ENCODE measurements at places on chromosomes 7 and 10.

GRCh38 chr10:50928190-50928552, 42.7 kb upstream of the A1CF start:
- DNase-seq = no peak

DNA sequence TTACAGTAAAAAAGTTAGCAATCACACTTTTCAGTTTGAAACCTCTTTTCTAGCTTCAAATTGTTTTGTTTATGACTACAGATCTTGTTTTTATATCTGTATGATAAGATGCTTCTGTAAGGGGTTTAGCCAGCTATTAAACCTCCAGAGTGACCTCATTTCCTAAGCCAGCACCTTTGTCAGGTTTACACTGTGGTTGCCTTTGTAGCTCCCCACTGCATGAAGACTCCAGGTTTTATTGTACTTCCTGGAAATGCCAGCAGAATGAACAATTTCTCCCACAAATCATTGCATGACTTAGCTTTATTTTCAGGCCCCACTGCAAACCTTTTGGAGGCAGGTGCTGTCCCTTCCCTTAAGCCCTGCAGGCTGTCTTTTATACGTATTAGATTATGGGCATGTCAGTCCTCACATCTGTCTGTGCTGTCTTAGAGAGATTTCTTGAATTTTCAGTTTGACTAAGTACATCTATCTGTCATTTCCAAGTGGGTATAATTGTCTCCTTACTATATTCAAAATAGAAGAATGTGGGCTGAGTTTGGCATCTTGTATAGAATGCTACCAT, 8.2 kb upstream of the AGR3 start:
- no peak for DNase-seq

DNA sequence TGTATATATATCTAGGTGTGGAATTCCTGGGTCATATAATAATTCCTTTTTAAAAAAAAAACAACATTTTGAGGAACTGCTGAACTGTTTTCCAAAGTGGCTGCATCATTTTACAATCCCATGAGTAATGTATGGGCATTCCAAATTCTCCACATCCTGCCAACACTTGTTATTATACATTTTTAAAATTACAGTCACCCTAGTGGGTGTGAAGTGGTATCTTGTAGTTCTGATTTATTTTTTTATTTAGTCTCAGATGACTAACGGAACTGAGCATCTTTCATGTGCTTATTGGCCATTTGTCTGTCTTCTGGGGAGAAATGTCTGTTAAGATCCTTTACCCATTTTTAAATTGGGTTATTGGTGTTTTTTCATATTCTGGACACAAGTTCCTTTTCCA, 12.0 kb upstream of the KLHL7 start:
- no peak for DNase-seq

DNA sequence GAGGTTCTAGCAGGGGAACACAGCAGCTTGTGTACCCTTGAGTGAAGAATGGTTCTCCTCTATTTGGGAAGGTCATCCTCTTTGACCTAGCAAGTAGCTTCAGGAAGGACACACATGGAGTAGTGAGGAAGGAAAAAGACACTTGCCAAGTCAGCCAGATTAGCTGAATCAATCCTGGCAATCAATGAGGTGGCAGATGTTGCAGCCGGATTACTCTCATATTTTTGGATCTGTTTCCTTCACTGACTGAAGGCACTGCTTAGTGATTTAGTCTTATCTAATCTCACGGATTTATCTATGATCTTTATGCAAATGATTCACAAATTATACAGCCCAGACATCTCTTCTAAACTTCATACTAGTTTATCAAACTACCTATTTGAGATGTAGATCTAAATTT, 218.8 kb downstream of the GPR158 start:
- DNase-seq = no peak

- DNase-seq = no peak
These were observed 76.4 kb downstream of the LYZL2 start for GRCh38 chr10:30553018-30553625.

GRCh38 chr10:99555825-99556523, 23.2 kb downstream of the NKX2-3 start:
- DNase-seq = no peak

GRCh38 chr10:93818086-93818485, 60.4 kb downstream of the LGI1 start:
- DNase-seq = no peak

DNA sequence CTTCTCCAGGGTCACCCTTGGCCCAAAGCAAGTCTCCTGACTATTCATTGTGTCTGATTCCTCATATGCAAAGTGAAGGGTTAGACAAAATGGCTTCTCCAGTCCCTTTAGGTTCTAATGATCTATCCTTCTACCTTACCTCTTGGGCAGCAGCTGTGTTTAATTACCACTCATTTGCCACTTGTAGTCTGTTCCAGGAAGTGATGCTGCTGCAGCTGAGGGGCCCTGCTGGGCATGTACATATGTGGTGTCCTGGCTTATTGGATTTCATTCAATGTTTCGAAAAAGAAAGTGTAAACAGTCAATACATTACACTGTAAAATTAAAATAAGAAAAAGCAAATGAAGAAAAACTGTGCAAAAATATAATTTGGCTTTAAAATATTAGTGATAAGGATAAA, 36.6 kb downstream of the SCIN start:
- no peak for DNase-seq

- DNase-seq = peak; percentile 39
These were observed 45.8 kb upstream of the WIPI2 start for GRCh38 chr7:5143935-5144903.

DNA sequence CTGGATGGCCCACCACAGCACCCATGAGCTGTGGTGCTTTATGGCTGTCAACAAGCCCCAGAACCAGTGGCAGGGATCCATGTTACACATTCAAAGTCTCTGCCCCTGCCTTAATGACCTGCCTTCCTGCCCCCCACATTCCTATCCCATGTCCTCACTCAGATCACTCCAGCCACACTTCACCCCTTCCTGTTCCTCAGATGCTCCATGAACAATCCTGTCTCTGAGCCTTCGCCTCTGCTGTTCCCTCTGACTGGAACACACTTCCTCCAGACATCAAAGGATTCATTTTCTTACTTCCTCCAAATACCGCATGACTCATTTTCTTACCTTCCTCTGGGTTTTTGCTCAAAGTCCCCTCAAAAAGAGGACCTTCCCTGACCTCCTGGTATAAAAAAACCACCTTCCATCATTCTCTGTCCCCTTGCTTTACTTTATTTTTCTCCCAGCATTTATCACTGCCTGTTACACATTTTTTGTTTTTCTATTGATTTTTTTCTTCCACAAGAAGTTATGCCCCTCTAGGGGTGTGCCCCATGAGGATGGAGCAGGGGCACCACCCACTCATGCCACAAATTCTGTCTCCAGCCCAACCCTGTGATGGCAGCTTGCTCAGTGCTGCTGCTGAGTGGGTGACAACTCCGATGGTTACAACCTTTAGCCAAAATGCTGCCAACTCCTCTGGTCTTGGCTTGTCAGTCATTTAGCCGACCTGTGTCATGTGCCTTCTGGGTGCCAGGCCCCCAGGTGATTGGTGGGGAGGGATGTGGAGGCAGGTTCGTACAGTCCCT, 18.2 kb downstream of the COL13A1 start:
- no peak for DNase-seq

DNA sequence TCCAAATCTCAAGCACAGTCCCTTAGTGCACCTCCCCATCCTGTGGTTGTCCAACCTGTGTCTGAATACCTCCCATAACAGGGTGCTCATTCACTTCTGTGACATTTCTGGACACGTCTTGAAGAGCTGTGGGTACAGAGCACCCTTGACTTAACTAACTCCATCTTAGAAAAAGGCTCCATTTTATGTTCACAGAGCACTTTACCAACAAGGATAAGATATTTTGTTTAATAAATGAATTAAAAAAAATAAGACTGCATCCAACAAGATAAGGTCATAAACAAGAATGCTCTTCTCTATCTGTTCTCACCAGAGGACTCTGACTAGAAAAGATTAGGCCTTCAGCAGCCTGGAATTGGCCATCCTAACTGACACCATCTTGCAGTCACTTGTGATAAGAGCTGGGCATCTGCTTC, 335.2 kb upstream of the ZNF32 start:
- no peak for DNase-seq

DNA sequence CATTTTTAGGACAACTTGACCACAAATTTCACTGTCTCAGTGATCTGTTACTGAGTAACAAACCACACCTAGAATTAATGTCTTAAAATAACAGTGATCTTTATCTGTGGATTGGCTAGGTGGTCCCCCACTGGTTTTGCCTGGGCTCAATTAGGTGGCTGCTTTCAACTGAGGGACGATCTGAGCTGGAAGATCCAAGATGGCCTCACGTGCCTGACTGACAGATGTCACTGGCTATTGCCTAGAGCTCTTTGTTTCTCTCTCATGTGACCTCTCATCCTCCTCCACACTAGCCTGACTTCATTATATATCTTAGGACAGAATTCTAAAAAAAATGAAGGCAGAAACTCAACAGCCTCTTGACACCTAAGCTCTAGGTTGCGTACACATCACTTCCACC, 59.7 kb downstream of the HACD1 start:
- DNase-seq = no peak

- no peak for DNase-seq
These were observed 49.8 kb downstream of the STK32C start for GRCh38 chr10:132257907-132258306.

GRCh38 chr10:29731760-29732159, 97.0 kb upstream of the SVIL start:
- no peak for DNase-seq

DNA sequence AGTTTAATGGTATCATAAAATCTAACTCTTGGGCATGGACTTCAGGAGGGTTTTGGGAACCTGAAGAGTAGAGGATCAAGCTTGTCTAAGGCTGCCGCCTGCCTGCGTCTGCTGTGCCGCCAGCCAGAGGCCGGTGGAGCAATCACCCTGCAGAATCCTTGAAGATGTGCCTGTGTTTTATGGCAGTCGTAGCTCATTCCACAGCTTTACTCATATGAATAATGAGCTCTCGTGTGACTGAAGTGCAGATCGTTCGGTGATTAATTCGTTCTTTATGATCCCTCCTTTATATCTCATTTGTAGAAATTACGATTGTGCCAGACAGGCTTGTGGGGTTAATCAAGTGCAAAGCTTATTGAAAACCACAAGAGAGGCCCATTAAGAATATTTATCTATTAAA, 100.8 kb downstream of the ACTR3B start:
- DNase-seq = no peak

- DNase-seq = no peak
These were observed 275.5 kb upstream of the TMEM229A start for GRCh38 chr7:124308384-124308783.

- DNase-seq = no peak
These were observed 104.0 kb downstream of the CYTH3 start for GRCh38 chr7:6168477-6168868.

- DNase-seq = no peak
These were observed 52.6 kb upstream of the TMEM106B start for GRCh38 chr7:12158334-12159060.

DNA sequence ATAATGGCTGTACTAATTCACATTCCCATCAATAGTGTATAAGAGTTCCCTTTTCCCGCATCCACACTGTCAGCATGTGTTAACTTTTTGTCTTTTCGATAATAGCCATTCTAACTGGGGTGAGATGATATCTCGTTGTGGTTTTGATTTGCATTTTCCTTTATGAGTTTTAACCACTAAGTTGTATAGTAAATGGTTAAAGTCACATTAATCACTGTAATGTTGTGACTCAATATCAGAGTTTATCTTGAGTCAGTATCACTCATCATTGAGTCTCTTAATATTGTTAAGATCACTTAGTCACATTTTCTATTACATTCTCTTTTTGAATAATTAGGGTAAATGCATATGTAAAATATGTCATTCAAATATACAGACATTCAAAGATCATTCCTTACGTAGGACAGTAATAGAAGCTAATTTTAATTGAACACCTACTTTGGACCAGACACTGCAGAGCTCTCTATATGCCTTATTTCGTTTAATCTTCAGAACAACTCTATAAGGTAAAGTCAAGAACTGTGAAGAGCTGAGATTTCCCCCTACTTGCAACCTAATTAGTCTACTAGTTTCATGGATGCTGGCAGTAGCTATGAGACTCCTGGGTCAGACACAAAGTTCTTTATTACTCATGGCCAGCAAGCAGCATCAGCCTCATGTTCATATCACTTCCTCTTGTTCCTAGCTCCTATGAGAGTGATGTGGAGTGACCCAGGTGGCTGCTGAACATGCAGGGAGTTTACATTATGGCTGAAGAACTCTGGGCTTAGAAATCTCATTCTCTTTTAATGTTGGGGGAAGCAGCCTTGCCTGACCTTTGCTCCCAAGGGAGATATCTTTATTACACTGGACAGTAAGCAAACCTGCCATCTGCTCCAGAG, 30.5 kb downstream of the CREB5 start:
- DNase-seq = no peak

- no peak for DNase-seq
These were observed 208.5 kb downstream of the PTEN start for GRCh38 chr10:88071879-88072278.

- no peak for DNase-seq
These were observed 75.7 kb downstream of the XRCC2 start for GRCh38 chr7:152600266-152600665.

DNA sequence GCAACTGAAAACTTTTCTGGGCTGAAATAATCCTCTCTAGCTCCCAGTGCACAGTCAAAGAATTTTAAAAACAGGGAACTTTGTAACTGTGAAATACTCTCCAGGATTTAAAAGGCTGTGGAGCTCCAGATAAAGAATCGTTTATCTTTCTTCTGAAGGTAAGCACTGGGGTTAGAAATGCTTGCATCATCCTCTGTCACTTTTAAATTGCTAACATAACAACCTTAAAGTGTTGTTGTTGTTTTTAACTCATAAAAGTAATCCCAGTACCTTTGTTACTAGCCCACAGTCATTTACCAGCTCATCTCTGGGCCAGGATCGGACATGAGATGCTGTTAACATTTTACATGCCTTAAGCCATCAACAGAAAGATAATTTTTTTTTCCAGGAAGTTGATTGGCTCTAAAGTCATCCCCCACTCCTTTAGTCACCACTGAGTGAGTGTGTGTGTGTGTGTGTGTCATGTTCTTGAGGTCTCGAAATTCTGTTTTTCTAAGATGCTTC, at the start of gene SLC39A12:
Gene SLC39A12 (plus strand): TSS at position 51 of the 504 bp plus-strand sequence. CDS start 1,359 bp downstream, outside the sequence.
- DNase-seq = no peak

DNA sequence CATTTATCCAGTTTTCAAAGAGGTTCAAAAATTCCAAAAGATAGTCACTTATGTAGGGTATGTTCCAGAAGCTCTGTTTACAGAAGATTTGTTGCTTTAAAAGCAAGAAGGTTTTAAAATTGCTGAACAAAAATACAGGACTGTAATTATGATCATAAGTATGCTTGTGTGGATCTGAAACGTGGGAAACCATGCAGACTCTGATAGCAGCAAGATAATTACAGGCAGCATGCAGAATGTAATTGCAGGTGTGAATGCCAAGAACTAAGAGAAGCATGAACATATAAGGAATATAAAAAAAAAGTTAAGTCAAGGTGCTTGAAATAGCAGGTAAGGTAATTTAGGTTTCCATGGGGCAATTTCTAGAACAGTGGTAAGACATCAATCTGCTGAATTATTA, 405.7 kb downstream of the ARL4A start:
- DNase-seq = no peak

All from activated T-cell treated with anti-CD3 and anti-CD28 coated beads for 1 hour (primary cell).